ENCODE measurements at places on chromosomes 3 and 15.

DNA sequence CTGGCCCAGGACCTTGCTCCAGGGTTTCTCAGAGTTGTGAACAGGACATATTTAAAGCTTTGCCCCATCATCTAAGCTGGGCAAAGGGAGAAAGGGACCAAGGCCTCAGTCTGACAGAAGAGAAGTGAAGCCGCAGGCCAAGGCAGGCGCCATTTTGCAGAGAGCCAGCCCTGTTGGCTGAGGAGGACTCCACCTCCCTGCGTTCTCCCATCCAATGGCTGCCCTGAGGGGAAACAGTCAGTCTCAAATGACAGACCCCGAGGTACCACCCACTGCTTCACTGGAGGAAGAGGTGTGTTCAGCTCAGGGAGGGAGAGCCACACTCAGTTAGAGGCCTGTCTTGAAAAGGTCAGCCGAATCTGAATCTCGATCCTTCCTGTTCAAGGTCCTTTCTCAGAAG is 86.1 kb downstream of the ADAMTS17 start:
- DNase-seq, result no peak

GRCh38 chr15:96583671-96584070 is 253.2 kb downstream of the NR2F2 start:
- no peak for DNase-seq

DNA sequence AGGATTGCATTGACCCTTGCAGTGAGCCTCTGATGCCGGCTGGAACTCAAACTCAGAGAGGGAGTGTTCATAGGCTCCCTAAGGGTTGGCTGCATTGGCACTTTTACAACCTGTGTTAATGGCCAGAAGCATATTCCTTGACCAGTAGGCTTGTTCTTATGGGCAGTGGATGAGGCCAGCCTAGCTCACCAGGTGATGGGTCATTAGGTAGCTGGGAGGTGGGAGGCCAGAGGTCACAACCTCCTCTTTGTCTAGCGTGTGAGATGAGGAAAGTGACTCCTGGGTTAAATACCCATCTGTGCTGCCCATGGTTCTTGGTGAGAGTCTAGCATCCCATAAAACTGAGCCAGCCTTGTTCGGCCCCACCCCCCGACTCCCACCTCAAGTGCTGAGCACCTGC is 275.7 kb upstream of the CTNNB1 start:
- DNase-seq, result no peak

DNA sequence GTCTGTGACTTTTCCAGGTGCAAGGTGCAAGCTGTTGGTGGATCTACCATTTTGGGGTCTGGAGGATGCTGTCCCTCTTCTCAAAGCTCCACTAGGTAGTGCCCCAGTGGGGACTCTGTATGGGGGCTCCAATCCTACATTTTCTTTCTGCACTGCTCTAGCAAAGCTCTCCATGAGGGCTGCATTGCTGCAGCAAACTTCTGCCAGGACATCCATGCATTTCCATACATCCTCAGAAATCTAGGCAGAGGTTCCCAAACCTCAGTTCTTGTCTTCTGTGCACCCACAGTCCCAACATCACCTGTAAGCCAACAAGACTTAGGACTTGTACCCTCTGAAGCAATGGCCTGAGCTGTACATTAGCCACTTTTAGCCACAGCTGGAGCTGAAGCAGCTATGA is 694.5 kb upstream of the BCHE start:
- no peak for DNase-seq

DNA sequence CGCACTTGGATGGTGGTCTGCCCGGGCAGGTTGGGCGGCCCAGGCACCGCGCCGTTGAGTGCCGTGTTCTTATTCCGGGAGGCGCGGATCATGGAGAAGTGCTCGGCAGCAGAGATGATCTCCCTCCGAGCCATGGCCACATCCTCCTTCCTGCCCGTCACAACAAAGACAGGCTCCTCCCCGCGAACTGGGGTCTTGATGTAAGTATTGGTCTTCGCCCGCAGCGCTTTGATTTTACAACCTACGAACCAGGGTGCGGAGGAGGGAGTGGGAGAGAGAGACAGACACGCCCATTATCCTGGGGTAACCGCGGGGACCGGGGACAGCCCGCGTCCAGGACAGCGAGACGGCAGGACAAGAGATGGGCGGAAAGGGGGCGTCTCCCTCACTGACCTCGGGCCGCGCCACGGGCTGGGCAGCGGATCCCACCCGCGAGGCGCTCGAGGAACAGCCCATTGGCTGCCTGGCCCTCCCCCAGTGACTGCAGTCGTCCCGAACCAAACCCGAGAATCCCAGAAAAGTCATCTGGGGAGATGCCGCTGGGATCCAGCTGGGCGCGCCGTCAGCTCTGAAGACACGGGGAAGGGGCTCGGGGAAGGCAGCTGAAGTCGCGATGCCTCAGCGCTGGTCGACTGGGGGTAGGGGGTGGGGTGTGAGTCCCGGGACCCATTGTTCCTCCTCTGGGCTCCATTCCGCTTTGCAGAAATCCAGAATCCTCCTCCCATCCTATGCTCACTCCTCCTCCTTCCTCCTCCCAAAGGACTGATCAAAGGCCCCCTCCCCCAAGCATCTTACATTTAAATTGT is 1.2 kb downstream of the MEX3B start:
- no peak for DNase-seq

DNA sequence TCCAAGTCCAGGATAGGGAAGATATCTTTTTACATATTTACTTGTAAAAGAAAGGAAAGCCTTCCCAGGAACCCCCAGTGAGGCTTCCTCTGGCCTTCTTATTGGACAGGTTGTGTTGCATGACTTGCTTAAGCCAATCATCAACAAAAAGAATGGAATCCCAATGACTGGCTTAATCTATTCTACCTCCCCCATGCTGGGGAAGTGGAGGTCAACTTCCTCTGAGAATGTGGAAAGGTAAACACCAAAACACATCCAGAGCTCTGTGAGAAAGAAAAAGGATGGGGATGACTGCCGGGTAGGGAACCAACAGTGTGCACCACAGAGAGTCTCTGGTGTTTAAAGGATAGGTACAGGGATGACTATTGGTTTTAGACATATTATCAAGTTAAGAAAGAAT is 25.1 kb downstream of the TNIK start:
- no peak for DNase-seq

- DNase-seq, result no peak
Observed at GRCh38 chr3:130488769-130489450, 28.1 kb upstream of the COL6A6 start.

GRCh38 chr3:110542552-110543150 is 529.0 kb upstream of the NECTIN3 start:
- no peak for DNase-seq

All from NCI-H2029 treated with DMSO at 0.1 percent for 48 hours (cell line).